HepG2 (cell line): ENCODE measurements at places on chromosomes 3 and 15. TPM values are rescaled to one million over a fixed set of nuclear protein-coding genes. Genes with fewer than 3 reads are reported as not detected.

DNA sequence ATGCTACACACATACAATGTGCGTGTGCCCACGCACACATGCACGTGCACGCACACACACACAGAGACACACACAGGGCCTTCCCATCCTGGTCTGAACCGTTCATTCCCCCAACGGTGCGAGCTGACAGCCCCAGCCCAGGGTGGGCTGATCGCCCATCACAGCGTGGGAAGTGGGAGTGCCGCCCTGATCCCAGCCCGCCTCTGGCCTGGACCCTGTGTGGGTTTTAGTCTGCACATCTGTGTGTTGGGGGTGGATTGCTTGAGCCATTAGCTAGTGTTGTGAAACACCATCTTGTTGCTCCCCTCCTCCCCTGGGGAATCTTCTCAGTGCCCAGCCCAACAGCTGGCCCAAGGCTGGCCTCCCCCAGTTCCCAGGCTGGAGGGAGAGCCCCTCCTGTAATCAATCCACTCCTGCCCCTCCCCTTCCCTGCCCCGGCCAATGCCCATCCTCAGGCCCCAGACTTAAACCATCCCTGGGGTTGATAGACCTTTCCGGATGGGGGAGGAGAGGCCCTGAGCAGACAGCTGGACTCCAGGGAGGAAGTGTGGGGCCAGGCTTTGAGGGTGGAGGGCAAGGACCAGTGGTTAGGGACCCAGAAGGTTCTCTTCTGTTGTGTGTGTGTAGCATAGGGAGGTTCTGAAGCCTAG lies 8.3 kb downstream of the SEMA3G start:
- no peak for DNase-seq

- no peak for DNase-seq
Observed at GRCh38 chr3:128319107-128319506, 147.6 kb downstream of the DNAJB8 start.

GRCh38 chr3:49940667-49941249 lies 808 bp downstream of the RBM6 start:
- DNase-seq: no peak

DNA sequence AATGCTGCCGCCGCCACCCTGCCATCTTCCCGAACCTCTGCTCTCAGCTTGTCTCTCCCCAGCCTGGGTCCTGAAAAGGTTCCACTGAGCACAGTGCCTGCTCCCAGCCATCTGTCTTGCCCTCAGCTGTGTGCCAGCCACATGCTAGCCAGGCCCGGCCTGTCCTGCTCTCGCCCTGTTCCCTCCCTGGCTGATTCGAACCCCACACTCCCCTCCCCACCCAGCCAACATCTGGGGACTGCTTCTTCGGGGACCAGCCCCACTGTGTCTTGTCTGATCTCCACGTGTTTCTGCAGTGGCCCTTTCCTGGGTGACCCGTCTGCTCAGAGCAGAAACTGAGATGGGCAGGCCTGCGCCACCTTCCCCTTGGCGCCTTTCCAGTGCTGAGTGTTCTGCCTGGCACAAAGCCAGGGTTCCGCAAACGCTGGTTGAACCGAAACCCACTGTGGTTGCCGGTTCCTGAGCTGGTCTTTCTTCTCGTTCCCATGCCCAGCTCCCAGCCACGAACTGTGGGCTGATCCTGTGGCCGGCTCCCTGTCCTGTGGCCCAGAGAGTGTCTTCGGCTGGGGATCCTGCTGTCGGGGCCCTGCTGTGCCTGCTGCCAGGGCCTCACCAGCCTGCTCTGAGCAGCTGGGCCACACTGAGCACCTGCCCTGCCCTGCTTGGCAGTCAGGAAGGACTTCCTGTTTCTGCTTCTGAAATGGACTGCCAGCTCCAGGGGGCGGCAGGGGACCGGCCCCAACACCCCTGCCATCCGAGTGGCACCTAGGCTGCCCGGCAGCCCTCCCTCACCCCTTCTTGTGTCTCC lies 62.7 kb upstream of the KLF13 start:
- DNase-seq: no peak

- DNase-seq: no peak
Observed at GRCh38 chr3:9653565-9654248, 4.4 kb downstream of the MTMR14 start.

DNA sequence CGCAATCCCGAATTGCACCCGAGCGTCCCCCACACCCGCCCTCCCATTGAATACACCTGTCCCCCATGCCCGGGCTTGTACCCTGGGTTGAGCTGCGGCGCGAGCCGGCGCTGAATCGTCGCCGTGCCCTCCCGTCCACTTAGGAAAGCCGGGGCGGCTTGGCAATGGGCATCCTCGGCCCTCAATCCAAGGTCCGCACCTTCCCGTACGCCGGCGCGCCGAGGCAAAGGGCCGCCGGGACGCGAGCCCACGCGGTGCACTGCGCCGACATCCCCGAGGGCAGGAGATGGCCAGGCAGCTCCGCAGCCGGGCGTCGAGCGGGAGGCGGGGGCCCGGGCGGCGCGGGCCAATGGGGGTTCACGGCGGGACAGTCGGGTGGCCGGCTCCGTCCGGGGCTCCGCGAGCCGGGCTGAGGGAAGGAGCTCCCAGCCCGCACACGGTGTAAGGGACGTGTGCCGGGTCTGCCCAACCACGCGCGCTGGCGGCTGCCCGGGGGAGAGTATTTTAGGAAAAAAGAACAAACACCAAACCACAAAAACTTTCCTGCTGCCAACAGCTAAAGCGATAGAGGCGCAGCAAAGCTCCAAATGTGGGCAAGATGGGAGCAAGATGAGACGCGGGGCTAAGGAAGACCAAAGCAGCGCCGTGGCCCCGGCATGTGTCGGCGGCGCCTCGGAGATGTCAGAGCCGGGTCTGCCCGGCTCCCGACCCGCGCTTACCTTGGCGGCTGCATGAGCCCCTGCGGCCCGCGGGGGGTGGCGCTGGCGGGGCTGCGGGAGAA lies 621 bp downstream of the RGMA start:
- DNase-seq: no peak

SUSD5 gene
- total RNA-seq: not detected in 2 replicates
